ENCODE measurements at places on chromosomes 2 and 18.

DNA sequence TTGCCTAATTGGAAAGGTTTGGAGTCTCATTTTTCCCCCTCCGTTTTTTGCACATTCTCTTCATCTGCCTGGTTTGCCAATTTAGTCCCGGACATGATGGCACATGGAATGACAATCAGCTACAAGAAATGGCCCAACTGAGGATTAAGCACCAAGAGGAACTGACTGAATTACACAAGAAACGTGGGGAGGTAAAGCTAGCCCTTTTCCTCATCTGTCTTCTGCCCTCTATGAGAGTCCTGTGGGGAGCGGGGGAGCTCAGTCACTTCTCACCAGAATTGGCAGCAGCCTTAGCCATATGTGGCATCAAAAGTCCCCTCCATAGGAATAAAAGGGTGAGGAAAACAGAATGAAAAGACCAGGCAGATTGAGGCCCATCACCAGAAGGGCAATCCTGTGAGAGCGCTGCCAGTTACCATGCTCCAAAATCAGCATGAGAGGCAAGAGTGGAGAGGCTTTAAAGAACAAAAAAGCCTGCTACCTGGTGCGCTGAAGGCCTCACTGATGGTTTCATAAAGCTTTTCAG is 11.6 kb downstream of the ATG16L1 start:
- no peak for DNase-seq

DNA sequence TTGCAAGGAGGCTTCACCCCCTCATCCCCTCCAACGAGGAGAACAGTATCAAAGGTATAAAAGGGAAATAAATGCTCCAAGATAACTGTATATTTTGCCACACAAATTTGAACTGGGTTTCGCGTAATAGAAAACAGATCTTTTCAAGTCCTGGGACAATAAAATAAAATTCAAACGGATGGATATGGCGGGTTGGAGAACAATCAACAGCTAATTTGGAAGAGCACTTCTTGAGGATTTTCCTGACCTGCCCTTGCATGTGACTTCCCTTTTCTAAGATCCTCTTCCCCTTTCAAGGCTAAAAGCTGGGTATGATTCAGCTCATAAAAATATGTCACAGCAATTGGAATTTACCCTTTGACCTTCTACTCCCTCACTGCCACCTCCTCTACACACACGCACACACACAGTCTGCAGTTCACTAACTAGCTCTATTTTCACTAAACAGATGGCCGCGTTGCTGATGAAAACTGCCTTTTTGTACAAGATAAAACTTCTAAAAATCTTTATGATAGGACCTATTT is 386.9 kb downstream of the FIGN start:
- DNase-seq, result peak; percentile 82

- no peak for DNase-seq
These were observed 938.9 kb downstream of the CPS1 start for GRCh38 chr2:211495339-211495738.

- DNase-seq, result no peak
These were observed 113.2 kb downstream of the MRO start for GRCh38 chr18:50706651-50707050.

DNA sequence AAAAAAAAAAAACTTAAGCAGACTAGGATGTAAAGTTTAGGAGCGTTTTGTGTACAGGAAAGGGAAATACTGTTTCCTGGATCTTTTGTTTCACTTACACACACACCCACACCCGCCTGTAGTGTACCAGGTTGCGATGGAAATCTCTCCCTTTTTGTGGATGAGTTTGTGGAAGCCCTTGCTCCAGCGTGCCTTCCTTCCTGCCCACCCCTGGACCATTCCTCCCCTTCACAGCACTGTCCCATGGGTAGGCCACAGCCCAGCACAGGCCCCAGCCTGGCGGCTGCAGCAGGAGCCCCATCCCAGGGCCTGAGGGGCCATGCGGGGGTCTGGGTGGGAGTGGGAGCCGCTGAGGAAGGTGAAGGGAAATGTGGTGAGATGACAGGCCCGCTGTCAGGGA is 15.1 kb downstream of the MALL start:
- DNase-seq, result no peak

- no peak for DNase-seq
These were observed 1277.7 kb upstream of the CELF4 start for GRCh38 chr18:38843291-38843690.

GRCh38 chr2:15832030-15832709 is 108.2 kb upstream of the MYCN start:
- no peak for DNase-seq

DNA sequence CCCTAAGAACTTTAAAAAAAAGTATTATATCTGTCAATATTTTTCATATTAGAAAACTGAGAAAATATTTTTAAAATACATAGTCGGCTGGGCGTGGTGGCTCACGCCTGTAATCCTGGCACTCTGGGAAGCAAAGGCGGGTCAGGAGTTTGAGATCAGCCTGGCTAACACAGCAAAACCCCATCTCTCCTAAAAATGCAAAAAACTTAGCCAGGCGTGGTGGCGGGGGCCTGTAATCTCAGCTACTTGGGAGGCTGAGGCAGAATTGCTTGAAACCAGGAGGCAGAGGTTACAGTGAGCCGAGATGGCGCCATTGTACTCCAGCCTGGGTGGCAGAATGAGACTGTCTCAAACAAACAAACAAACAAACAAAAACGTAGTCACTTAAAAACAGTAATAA is 5.1 kb upstream of the KCMF1 start:
- no peak for DNase-seq

Measured in kidney glomerular epithelial cell (primary cell).